Epithelial cell of umbilical artery (primary cell): ENCODE measurements at places on chromosomes 16 and 17. TPM values are rescaled to one million over a fixed set of nuclear protein-coding genes. Genes with fewer than 3 reads are reported as not detected.

SLC25A11 gene
- total RNA-seq: 56.8 and 59.4 TPM in 2 replicates

CDH11 gene
- 2.6 and 3.3 TPM in 2 replicates for total RNA-seq

SERPINF2 gene
- total RNA-seq: not detected in 2 replicates

SPAG9 gene
- total RNA-seq: 67.8 and 69.2 TPM in 2 replicates

SYCE1L gene
- total RNA-seq: 0.97 TPM in 1 of 2 replicates, not detected in the other

ELMO3 gene
- total RNA-seq: 1.3 and 1.5 TPM in 2 replicates

NPW gene
- total RNA-seq: 2.0 TPM in 1 of 2 replicates, not detected in the other

PDE6G gene
- total RNA-seq: 0.76 and 0.97 TPM in 2 replicates

TBC1D3C gene
- total RNA-seq: 0.32 TPM in 1 of 2 replicates, not detected in the other

IRX3 gene
- total RNA-seq: under 0.01 TPM in 1 of 2 replicates, not detected in the other

ZPBP2 gene
- not detected in 2 replicates for total RNA-seq

APOH gene
- total RNA-seq: not detected in 2 replicates

UMOD gene
- not detected in 2 replicates for total RNA-seq

CCDC200 gene
- not detected in 2 replicates for total RNA-seq

SLC4A1 gene
- total RNA-seq: not detected in 2 replicates

KIF2B gene
- total RNA-seq: not detected in 2 replicates

C16orf92 gene
- total RNA-seq: not detected in 2 replicates

HS3ST6 gene
- not detected in 2 replicates for total RNA-seq
